A549 (cell line): ENCODE measurements at places on chromosomes 6 and 20.

GRCh38 chr6:88872962-88873361 lies 90.5 kb downstream of the RNGTT start:
- no peak for DNase-seq

GRCh38 chr6:91534614-91535013 lies 947.7 kb upstream of the MAP3K7 start:
- DNase-seq, result no peak

DNA sequence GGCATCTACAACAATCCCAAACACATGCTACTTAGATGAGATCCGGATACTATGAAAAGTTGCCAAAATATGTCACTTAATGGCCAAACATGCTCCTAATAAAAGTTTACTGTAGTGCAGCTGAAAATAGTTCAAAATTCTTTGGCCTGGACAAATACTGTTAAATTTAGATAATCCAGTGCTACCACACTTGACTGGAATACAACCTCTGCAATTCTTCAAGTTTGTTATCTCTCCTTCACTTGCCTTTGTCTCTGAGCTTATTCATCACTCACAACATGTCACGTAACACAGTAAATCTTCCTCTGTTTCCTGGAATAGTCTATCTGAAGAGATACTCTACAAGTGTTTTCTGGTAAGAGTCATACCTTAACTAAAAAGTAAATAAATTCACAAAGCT lies 10.5 kb upstream of the PLN start:
- no peak for DNase-seq

GRCh38 chr6:165917576-165917975 lies 250.1 kb downstream of the TBXT start:
- DNase-seq, result no peak

DNA sequence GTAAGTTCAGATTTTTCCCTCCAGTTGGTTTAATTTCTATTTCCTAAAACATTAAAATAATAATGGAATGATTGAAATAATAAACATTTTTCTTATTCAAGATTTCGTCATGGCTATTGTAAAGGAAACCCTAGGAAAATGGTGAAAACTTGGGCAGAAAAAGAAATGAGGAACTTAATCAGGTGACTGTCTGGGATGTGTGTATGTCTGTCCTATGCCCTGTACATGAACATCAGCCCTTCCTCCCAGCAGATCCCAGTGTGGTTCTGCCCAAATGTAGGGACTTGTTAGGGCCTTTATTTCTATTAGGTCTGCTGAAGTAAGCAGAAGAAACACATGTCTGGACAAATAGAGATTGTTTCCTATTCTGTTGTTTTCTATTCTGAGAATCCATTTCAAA lies 13.1 kb downstream of the RIOK1 start:
- no peak for DNase-seq

DNA sequence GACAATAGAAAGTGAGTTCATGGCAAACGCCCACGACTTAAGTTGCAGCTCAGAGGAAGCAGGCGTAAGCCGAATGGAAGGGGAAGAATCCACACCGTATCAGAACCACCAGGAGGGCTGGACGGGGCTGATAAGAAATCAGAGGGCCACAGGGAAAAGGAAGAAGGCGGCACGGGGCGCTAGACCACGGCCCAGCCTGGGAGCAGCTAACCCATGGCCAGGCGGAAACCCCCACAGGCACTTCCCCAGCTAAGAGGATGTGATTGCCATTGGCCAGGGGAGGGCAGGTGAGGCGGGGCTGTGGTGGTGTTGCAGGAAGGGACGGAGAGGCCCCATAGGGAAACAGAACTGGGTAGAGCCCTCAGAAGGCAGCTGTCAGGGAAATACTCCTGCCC lies 174.0 kb upstream of the AFDN start:
- no peak for DNase-seq

- DNase-seq, result peak; percentile 23
Observed at GRCh38 chr6:150301846-150302519, 66.8 kb upstream of the IYD start.
